T-helper 2 cell treated with Interferon-gamma antibody and Interleukin-4, amounts not matched to agents 5 μg/mL and 100 μg/mL, for 36 hours (primary cell): ENCODE measurements at places on chromosomes 3 and 15.

- DNase-seq, result no peak
These were observed 93.6 kb downstream of the RPLP1 start for GRCh38 chr15:69546182-69546581.

GRCh38 chr3:183815951-183816475 is 9.4 kb downstream of the MAP6D1 start:
- no peak for DNase-seq

- DNase-seq, result no peak
These were observed 24.8 kb upstream of the SHISA5 start for GRCh38 chr3:48528754-48529153.

- no peak for DNase-seq
These were observed 482.3 kb downstream of the ZBBX start for GRCh38 chr3:166897811-166898210.

DNA sequence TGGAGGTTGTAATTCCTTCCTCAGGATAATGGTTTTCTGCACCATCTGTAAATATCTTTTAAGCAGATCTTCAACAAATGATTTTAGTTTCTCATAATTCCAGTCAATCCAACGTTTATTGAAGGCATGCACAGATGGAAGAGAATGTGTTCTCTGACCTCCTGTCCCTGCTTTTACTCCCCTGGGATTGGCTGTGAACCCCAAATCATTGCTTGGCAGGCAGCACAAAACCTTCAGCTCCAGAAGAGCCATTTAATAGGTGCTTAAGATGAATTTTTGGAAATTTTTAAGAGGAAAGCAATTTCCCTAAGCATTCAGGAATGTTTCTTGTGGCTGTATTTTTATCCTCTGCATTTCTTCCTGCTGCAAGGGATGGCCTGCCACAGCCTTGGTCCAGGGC is 25.5 kb upstream of the THSD4 start:
- DNase-seq, result no peak

DNA sequence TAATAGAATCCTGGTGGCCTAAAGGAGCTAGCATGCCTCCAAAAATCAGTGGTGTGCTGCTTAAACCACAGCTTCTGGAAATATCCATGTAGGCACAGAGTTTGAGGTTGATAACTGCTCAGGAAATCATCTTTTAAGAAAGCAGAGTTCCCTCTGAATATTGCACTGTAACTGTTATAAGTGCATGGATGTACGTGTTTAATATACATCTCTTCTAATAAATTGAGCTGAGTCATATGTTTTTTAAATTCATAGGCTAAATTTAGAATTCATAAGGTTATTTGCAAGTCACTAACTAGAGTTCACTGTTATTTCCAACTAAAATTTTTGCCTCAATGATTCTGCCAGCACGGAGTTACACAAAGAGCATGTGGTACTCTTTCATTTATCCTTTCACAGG is 68.9 kb downstream of the MYH15 start:
- no peak for DNase-seq

GRCh38 chr3:194292331-194292730 is 58.8 kb downstream of the CPN2 start:
- DNase-seq, result no peak

DNA sequence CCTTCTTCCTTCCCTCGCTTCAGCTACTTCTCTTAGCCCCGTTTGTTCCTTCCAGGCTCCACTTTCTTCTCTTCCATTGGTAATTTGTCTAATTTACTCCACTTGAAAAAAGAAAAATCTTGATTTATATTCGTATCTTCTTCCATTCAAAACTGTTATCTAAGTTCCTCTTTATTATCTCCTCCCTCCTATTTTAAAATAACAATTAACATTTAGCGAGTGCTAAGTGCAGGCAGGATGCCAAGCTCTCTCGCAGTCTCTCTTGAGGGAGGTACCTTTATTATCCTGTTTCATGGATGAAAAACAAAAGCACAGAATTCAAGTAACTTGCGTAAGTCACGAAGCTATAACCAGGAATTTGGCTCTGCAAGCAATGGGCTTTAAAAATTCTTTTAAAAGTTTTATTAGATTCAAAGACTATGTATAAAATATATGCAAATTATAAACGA is 418.9 kb upstream of the NAALADL2 start:
- no peak for DNase-seq

- DNase-seq, result no peak
These were observed 172.5 kb upstream of the CDIN1 start for GRCh38 chr15:36406911-36407310.

DNA sequence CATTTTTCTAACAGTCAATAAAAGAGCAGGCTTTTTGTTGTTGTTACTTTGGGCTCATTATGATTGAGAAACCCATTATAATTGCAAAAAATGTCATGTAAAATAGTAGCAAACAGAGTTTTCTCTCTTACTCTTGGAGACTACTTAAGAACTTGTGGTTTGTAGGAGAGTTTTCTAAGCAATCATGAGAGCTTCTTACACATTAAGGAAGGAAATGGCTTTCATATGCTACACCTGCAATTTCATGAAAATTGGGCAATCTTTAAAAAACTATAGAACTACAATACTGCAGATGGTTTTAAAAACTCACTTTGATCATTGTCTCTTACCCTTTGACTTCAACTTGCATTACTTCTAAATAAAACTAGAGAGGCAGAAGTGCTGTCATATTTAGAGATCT is 701.8 kb downstream of the ZPLD1 start:
- no peak for DNase-seq

- no peak for DNase-seq
These were observed 154.9 kb upstream of the ANKRD28 start for GRCh38 chr3:15952543-15953175.

DNA sequence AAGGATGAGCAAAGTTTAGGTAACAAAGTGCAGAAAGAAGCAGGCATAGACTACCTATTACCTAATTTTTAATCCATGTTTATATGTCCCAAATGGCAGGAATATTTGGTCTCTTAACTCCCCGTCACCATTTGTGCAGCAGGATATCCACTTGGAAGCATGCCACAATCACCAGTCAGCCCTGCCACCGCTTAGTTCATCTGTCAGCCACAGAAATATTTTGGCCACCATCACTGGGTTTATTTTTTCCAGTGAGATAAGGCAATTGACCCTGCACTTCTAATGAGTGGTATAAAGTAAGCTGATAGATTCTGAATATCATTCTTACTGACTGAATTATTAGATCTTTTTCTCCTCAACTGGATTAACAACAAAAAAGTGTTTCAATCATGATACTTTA is 152.9 kb upstream of the SOX2 start:
- no peak for DNase-seq

DNA sequence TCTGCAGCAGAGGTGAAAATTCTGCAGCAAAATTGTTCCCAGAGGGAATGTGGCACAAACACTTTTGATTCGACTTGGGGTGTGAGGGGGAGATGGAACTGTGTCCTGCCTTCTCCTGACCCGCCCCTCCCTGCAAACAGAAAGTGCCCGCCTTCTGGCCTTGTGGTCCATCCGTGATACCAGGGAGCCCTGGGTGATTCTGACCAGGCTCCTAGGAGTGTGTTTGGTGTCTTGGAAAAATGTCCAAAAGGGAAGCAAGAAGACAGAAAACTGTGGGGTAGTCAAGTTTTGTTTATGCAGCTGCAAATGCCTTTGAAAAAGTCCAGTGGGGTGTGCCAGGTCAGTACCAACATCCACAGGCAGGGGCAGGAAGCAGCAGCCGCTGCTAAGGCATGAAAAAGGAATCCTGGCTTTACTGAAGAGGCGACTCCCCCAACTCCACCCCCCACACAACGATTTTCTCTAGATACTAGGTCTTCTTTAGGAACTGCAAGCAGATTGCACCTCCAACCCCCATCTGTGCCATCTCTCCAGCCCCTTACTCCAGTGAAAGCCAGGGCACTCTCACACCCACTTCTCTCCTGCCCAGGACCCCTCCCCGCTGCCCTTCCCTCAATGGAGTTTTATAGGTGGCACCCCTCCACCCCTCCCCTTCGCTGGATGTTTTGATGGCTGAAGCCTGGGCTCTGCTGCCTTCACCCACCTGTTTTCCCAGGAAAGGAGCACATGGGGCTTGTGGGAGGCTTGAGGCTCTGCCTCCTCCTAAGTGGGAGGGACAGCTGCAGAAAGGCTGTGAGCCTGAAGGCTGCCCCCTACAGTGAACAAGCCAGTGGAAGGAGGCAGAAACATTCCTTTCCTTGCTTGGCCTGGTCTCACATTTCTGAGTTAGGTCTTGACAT is 82.4 kb upstream of the HERC1 start:
- no peak for DNase-seq

DNA sequence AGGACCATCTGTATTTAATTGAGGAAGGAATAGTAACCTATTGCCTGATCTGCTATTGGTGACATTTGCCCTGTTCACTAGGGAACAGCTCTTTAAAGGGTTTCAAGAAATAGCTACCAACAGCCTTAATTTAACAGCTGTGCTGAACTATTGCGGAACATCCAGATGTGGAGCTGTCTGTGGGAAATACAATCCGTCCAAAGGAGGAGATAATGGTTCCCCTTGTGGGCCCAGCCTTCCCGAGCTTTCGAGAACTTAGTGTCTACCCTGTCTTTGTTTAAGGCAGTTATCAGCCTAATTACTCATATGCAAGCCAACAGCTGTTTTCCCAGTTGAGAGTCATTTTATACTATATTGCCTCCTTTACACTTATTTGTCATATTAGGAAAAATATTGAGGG is 398.6 kb downstream of the WDR72 start:
- DNase-seq, result no peak

DNA sequence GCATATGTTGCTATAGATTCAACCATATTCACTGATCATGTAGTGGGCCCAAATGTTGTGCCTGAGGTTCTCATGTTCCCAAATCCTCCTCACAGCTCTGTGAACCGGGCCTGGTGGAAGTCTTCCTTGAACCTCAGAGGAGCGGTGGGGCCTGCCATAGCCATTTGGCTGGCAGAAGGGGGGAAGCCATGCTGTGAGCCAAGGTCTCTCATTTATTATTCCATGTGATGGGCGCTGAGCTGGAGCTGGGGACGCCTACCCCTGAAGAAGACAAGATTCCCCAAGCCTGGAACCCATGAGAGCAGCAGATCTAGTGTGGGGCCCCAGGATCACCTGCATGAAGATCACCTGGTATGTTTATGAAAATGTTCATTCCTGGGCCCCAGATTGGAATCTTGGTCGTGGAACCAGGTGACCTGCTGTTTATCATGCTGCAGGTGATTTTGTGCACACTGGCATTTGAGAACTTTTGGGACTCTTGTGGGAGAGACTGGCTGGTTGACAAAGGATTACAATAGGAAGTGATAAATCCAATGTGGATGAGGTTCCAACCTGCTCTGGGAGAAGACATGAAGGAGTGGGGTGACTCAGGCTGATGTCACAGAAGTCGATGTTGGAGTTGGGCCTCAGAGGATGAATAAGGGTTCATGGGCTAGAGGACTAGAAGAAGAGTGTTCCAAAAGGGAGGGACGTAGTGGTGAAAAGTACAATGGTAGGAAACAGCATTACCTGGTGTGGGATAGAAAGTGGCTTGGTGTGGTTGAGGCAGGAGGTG is 102.1 kb downstream of the ASB7 start:
- no peak for DNase-seq

DNA sequence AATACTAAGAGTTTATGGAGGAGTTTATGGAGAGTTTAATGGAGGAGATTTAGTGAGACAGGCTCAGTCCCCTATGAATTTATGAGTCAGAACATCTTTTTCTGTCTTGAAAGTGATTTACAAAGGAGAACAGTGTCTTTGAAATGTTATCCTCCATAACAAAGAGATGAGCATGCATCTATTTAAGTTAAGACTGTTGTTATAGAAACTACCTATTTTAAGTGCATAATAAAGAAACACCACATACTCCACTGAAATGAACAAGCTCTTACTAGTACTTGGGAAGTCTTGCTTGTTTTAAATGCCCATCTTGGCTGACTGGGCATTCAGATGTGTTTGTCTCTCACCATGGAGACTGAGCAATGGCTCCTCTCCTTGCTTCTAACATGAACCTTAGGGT is 118.7 kb upstream of the ACP3 start:
- no peak for DNase-seq

DNA sequence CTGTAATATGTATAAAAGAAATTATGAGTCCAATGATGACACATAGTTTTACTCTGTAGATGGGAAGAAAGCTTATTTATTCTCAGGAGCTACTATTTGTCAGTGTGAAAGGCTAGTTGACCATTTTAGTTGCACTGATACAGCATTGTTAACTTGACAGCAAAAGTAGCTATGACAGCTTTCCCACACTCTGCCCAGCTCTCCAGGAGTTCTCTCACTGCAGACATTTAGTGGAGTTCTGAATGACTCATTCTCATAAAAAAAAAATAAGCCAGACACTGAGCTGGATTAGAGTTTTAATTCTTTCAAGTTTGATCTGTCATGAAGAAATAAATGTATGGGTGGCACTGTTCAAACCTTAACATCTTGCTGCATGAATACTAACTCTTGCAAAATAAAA is 77.2 kb upstream of the CFAP20DC start:
- DNase-seq, result no peak

GRCh38 chr3:153901991-153902390 is 219.2 kb upstream of the ARHGEF26 start:
- DNase-seq, result no peak

- DNase-seq, result no peak
These were observed 248.7 kb upstream of the ICE2 start for GRCh38 chr15:60727661-60728060.

- DNase-seq, result no peak
These were observed 7.5 kb upstream of the MEGF11 start for GRCh38 chr15:66261056-66261455.

DNA sequence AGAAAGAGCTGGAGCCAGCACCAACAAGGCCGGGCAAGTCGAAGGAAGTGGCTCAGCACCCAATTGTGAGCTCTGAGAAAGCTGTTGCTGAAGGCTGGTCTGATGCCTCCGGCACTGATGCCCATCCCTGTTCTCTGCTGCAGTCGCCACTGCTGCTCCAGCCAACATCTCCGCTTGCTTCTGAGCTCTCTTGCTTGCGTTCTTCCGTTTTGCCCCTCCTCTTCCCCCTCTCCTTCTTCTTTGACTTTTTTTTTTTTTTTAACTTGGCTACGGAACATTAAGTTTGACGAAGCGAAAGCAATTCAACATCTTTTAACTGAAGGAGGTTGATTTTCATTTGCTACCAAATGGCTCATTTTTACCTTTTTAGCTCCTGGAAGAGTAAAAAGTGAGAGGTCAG is 442.9 kb downstream of the MCTP2 start:
- DNase-seq, result no peak
